Activated CD4-positive, alpha-beta T cell treated with anti-CD3 and anti-CD28 coated beads for 36 hours (primary cell): ENCODE measurements at places on chromosomes 7 and 10.

DNA sequence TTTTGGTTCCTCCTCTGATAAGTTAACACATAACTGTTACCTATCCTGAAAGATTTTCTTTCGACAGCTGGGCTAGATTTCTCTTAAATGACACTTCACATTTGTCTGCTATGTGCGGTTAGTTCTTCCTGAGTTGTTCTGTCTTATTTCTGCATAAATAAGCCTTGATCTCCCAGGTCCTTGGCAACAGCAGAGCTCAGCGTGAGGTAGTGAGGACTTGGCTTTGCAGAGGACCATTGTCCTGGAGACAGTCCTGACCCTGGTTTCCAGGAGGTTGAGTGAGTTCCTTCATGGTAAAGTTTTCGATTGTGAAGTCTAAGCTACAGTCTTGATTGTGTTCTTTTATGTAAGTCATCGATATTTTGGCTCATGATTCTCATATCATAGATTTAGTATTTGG lies 23.7 kb downstream of the SND1 start:
- no peak for DNase-seq

- DNase-seq = no peak
Measured at GRCh38 chr7:142792129-142792528, 21.4 kb downstream of the PRSS2 start.

DNA sequence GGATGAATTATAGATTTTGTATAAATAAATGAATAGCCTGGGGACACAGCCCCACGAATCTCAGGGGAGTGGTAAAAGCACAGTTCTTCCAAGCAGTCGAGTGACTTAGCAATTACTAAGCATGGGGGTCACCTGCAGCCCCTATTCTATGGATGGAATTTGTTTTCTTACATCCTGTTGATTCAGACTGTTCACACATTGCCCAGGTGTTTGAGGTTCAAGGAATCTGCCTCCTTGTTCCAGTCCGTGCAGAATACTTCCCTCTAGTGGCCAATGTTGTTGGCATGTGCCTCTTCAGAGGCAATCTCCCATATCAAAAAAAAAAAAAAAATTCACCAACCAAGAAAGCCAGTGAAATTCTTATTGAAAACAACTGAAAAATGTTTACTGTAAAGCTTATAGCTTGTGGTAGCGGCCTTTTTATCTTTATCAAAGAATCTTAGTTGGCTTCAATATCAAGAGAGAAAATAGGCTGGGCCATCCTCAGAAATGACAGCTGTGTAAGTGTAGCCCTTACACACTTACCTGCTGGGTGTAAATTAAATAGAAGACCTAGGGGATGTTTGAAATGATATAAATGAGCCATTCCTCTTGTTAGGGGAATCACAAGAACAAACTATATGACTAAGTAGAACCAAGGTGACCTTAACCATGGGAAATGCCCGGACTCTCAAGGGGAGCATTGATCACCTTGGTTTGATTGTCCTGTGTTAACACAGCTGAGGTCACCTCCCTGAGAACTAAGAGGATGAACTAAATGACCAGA lies 7.8 kb downstream of the LIPM start:
- DNase-seq = peak; percentile 40

GRCh38 chr10:12097791-12098190 lies 29.0 kb downstream of the DHTKD1 start:
- no peak for DNase-seq

- no peak for DNase-seq
Measured at GRCh38 chr7:41189866-41190265, 513.0 kb downstream of the INHBA start.

GRCh38 chr7:102935450-102936115 lies 22.8 kb downstream of the LRRC17 start:
- DNase-seq = no peak

DNA sequence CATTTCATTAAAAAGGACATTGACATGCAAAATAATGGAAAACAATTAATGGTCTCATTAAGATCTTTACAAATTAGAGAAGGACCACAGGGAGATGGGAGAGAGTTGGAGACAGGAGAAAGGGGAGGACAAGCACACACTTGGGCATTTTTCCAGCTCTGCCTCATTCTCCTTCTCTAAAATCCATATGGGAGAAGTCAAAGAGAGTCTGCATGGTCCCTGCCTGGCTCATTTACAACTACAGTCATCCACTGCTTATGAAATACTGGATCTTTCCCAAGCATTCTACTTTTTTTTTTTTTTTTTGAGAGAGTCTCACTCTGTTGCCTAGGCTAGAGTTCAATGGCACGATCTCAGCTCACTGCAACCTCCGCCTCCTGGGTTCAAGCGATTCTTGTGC lies 518.9 kb upstream of the CELF2 start:
- DNase-seq = no peak

GRCh38 chr7:102300643-102301221 lies 14.1 kb downstream of the SH2B2 start:
- no peak for DNase-seq

DNA sequence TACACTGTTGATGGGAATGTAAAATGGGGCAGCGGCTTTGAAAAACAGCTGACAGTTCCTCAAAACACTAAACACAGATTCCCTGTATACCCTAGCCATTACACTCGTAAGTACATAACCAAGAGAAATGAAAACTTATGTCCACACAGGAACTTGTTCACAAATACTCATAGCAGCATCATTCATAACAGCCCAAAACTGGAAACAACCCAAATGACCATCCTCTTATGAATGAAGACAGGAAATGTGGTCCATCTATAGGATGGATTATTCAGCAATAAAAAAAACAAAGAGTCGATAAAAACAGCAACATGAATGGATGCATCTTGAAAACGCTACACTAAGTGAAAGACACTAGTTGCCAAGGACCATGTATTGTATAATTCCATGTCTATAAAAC lies 23.7 kb downstream of the NMT2 start:
- no peak for DNase-seq

GRCh38 chr7:151838861-151839381 lies 38.0 kb downstream of the PRKAG2 start:
- peak; percentile 63 for DNase-seq

DNA sequence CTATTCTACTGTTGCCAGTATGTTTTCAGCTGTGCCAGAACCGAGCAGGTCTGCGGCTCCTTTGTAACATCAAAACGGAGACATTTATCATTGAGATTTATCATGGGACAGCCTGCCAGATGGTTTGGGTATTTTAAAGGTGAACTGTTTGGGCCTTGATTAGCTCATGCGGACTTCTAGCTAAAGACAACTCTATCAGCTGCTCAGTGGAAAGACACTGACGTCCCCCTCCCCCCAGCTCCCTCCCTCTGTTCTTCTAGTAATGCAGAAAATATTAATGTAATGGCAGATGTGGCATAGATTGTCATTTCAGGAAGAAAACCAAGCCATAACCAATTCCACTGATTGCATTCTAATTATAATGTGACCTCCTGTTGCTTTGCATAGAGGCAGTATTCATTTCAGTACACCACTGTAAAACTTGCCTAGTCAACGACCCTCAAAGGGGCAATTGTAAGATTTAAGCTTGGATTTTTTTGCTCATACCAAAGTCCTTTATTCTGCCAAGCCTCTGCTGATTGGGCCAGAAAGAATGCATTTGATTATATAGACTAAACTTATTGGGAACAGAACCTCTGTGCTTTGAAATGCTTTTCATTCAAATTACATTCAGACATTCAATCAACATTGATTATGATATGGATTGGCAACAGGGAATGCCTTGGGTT lies 966.8 kb downstream of the LRMDA start:
- DNase-seq = no peak

- DNase-seq = no peak
Measured at GRCh38 chr10:72386916-72387586, 32.3 kb upstream of the DNAJB12 start.

GRCh38 chr7:17952387-17952786 lies 12.1 kb upstream of the SNX13 start:
- peak; percentile 61 for DNase-seq

DNA sequence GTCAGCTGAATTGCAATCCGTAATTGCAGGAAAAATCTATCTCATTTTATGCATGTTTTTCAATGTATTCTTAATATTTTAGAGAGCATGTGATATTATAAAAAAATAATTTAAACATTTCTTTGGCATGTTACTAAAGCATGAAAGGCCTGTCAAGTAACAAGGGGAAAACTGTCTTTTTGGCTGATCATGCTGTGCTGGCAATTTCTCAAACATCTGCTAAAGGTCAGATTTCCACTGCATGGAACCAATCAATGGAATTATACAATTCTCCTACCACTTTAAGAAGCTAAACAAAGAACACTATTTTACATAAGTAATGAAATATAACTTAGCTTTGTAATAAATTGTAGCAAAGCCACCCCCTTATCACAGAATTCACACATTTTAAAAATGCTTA lies 49.4 kb downstream of the JMJD1C start:
- DNase-seq = no peak

DNA sequence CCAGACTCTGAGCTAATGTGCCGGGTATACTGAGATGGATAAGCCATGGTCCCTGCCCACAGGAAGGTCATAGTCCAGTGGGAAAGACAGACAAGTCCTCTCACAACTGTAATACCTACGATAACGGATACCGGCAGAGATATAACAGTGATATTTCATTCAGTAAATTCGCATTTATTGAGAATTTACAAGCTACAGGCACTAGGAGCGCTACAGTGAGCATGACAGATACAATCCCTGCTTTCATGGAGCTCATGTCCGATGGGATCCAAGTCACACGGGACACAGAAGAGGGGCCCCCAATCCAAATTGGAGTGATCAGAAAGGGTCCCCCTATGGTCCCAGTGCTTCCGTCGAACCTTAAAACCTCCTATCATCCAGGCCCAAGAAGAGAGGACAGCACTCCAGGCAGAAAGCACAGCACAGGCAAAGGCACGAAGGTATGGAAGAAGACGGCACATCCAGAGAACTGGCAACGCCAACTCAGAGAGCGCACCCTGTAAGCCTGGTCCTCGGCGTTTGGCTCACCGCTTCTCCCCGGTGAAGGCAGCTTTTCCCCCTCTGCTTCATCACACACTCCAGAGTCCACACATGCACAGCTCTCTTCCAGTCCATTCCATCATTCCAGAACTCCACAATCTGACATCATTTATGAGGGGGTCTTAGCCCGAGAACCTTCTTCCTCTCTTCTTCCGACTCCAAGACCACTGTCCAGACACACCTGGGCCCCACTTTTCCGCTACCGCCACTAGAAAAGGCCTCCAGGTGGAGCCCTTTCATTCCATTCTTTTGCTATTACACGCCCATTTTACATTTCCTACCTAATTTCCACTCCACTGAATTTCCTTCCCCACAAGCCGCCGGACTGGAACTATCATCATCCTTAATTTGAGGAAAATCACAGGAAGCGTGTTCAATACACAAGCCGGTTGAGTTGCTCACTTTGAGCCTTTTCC lies 47.8 kb upstream of the NKX2-3 start:
- no peak for DNase-seq

DNA sequence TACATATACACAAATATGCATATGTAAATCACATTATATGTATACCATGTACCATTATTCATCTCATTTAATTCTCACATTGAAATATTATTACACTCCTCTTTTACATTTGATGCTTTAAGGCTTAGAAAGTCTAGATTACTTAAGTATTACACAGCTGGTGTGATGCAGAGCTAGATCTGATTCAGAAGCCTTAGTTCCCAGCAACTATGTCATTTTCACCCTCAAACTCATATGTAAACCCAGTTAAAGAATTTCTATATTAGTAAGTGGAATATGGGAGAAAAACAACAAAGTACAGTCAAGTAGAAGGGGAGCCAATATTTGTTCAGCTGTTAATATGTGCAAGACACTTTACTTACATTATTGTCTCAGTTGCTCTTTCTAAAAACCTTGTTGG lies 74.3 kb upstream of the CSTF2T start:
- DNase-seq = no peak

DNA sequence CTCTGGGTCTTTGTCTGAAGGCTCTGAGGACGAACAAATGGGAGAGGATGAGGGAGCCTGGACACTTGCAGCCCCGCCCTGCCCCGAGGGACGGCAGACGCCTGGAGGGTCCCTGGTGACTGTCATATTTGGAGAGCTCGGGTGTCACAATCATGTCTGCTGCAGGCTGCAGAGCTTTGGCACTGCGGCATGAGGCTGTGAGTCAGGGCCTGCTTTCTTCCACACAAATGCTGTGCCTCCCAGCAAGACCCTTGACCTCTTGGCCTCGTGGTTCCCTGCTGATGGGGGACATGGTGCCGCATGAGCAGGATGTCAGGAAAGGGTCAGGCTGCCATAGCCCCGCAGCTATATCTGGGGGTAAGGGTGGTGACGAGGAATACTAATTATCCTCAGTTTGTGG lies 64.9 kb upstream of the PPIF start:
- DNase-seq = no peak

- peak; percentile 83 for DNase-seq
Measured at GRCh38 chr7:140209866-140210609, 33.3 kb upstream of the KDM7A start.

GRCh38 chr7:44515590-44516268 lies 25.3 kb upstream of the NUDCD3 start:
- DNase-seq = no peak

DNA sequence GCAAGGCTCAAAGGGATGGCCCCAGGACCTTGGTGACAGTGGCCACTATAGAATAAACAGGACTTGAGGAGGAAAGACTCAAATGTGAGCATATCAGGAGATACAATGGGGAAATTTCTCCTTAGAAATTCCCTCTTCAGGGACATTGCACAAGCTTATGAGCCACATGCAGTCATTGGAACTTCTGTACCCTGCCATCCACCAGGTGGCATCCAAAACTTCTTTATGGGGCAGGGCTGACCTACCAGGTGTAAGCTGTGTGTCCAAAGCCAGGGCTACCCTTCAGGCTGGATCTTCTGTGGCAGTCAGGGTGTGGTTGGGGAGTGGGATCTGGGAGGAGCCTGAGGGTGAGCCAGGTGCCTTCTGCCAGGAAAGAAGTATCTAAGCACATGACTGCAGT lies 36.6 kb upstream of the LRRC18 start:
- DNase-seq = peak; percentile 32

DNA sequence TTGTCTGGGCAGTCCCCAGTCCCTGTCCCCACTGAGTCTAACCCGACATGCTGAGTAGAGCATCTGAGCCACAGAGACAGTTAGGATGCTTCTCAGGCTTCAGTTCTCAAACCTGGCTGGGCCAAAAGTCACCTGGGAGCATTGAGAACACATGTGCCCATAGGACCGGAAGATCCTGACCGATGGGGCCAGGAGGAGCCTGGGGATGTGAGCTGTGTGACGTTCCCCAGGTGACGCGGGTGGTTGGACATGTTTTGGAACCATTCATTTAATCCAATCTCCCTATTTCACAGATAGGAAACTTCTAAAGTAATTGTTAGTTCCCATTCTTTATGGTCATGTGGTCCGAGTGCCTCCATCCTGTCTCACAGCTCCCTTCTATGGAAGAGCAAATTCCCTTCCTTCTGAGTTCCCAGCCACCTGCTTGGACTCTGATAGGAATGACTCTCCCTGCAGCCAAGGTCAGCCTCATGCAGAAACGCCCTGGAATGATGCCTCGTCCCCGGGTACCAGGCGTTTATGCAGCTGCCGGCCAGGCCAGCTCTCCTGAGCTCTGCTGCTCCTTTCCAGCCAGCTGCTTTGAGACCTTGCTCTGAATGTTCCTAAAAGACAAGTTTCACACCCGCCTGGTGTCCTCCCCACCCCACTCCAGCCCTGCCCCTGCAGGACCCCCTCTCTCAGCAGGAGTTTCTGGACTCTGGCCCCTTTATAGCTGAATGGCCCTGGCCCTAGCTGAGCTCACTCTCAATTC lies 166.5 kb upstream of the RHEB start:
- DNase-seq = no peak
